ENCODE measurements at places on chromosomes 11 and 22. TPM values are rescaled to one million over a fixed set of nuclear protein-coding genes. Genes with fewer than 3 reads are reported as not detected.

- no peak for DNase-seq
Observed at GRCh38 chr11:126456783-126457542, 101.5 kb downstream of the ST3GAL4 start.

GRCh38 chr11:8998017-8998416 is 5.8 kb downstream of the NRIP3 start:
- no peak for DNase-seq

The APOA4 gene
- not detected for total RNA-seq

- no peak for DNase-seq
Observed at GRCh38 chr22:17429516-17429915, 60.3 kb downstream of the CECR2 start.

- DNase-seq, result no peak
Observed at GRCh38 chr11:13721760-13722159, 53.3 kb downstream of the FAR1 start.

The CSF2RB gene
- total RNA-seq, result 0.48 TPM

DNA sequence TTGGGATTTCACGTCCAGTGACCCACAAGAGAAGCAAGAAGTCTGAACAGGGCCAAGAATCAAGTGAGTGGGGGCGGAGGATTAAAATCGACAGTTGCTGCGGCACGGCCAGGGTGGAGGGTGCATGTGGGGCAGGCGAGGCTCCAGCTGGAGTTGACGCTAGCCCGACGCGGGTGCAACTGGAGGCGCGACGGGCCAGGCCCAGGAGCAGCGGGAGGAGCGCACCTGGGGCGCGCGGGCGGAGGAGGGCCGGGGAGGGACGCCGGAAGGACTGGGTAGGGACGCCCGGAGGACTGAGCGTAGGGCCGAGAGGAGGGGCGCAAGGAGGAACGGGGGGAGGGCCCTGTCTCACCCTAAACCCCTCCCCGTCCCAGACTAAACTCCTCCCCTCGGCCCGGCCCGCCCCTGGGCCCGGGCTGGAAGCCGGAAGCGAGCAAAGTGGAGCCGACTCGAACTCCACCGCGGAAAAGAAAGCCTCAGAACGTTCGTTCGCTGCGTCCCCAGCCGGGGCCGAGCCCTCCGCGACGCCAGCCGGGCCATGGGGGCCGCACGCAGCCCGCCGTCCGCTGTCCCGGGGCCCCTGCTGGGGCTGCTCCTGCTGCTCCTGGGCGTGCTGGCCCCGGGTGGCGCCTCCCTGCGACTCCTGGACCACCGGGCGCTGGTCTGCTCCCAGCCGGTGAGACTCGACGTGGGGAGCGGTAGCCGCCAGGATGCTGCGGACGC is at the start of gene IL17RA:
Gene IL17RA (plus strand): TSS at position 447 of the 723 bp plus-strand sequence. CDS start 92 bp downstream, at position 539.
- peak; percentile 96 for DNase-seq

The B3GAT1 gene
- total RNA-seq, result 0.22 TPM

GRCh38 chr22:35498026-35498800 is 42.4 kb upstream of the RASD2 start:
- no peak for DNase-seq

The OR51F1 gene
- not detected for total RNA-seq

The VPREB1 gene
- total RNA-seq, result not detected

The ARHGAP32 gene
- total RNA-seq, result 3.7 TPM

- no peak for DNase-seq
Observed at GRCh38 chr11:126212089-126212660, 593 bp downstream of the FAM118B start.

DNA sequence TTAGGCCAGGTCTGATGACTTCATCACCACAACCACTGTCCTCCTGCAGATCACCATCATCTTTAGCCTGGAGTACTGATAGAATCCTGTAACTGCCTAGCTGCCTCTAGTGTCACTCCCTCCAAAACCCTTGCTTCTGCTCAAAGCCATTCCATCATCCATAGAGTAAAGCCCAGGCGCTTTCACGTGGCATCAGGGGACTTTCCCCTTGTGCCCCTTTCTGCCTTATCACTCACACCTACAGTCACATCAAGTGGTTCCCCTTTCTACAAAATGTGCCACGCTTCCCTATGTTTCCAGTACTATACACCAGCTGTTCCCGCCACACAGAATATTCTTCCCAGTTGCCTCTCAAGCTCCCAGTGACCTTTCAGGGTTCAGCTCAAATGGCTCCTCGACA is 75.9 kb downstream of the MN1 start:
- no peak for DNase-seq

DNA sequence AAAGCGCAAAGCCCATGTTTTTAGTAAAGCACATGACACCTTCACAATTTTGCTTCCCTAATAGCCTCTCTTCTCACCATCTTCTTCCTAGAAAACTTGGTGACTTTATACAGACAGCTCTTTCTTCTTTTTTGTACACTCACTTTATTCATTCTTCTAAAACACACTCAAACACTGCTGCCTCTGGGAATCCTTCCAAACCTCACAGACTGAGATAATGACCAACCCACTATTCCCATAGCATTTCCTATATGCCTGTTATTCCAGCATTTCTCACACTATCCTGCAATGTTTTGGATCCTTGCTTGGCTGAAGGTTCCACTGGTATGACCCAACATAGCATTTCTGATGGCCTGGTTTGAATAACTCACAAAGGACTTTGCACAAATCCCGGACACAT is 442.1 kb upstream of the CCDC90B start:
- no peak for DNase-seq

DNA sequence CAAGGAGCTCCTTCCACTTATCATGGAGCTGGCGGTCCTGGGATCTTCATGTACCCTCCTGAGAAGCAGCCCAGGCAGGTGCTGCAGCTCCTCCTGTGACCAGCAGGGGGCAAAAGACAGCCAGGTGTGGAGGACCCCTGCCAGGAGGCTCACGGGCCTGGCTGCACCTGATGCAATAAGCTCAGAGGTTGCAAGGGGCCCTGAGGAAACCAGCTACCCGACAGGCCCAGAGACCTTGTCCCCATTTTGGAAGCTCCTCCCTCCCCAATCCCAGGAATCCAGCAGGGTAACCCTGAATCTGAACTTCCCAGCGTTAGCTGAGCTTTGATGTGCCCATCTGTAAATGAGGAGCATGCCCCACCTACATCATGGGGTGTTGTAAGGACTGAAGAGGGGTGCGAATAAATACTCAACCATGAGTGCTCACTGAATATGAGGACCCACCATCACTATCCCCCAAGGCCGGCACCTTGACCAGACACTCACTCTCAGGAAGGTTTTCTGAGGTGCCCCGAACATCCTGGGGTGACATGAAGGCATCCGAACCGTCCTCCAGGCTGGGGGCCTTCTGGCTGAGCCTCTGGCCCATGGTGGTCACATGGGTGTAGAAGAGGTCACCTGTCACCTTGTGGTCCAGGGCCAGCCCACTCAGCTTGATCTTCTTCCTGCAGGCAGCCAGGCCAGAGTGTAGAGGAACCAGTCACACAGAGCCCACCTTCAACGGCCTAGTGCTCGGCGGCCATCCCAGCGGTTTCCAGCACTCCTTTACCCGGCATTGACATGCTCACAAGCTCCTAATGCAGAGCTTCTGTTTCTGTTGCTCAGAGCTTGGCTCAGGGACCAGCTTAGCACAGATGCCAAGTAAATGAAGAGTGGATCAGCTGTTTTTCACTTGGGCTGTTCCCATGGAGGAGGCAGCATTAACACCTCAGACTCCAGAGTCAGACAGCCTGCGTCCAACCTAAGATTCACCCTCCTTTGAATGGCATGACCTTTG is 21.7 kb downstream of the SLC43A1 start:
- peak; percentile 87 for DNase-seq

The LRRC4C gene
- total RNA-seq, result not detected

DNA sequence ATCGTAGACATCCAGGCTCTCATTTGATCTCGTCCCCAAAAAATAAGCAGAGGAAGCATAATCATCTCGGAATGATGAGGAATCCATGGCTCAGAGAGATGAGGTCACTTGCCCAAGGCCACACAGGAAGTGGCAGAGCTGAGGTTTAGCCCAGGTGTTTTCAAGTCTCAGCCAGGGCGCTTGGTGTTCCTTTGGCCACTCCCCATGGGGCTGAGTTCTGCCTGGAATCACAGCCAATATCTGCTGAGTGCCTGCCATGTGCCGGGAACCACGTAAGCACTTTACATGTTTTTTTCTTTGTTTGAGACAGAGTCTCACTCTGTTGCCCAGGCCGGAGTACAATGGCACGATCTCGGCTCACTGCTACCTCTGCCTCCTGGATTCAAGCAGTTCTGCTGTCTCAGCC is 29.5 kb upstream of the MYH9 start:
- peak; percentile 44 for DNase-seq

GRCh38 chr11:60208951-60209350 is 26.1 kb upstream of the MS4A6A start:
- no peak for DNase-seq

The TSPAN32 gene
- total RNA-seq, result 5.5 TPM

DNA sequence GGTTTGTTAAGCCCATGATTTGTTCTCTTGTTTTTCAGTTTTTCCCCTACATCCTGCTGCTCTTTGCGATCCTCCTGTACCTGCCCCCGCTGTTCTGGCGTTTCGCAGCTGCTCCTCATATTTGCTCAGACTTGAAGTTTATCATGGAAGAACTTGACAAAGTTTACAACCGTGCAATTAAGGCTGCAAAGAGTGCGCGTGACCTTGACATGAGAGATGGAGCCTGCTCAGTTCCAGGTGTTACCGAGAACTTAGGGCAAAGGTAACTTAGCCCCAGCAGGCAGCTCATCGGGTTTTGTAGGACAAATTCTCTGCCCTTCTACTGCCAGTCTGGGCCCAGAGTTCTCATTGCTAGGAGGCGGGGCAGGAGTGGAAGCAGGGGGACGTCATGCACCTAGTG is 49.7 kb downstream of the PANX1 start:
- DNase-seq, result no peak

GRCh38 chr11:121655537-121656327 is 203.0 kb upstream of the SORL1-AS1 start:
- peak; percentile 81 for DNase-seq

- no peak for DNase-seq
Observed at GRCh38 chr22:19040888-19041703, 81.1 kb downstream of the DGCR2 start.

- DNase-seq, result no peak
Observed at GRCh38 chr22:30825711-30826505, 131.2 kb downstream of the OSBP2 start.

- DNase-seq, result no peak
Observed at GRCh38 chr11:41612415-41612814, 153.0 kb upstream of the LRRC4C start.

The APOBEC3G gene
- 108 TPM for total RNA-seq

DNA sequence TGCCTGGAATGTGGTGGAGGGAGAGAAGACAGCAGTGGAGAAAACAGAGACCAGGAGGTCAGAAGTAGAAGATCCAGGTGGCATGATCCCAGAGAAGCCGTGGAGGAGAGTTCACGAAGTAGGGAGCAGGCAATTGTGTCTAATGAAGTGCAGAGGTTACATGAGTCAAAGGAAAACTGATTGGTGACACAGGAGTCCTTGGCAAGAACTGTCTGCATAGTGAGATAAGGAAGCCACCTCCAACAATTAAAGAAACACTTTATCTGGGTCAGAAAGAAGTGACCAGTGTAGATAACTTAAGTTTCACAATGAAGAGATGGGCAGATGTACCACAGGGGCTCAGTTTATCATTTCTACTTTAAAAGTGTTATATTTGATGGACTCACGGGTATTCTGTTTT is 57.0 kb upstream of the PTH start:
- no peak for DNase-seq

- peak; percentile 24 for DNase-seq
Observed at GRCh38 chr11:9575260-9576240, 2.1 kb downstream of the WEE1 start.

The CDC42BPG gene
- total RNA-seq, result 0.69 TPM

DNA sequence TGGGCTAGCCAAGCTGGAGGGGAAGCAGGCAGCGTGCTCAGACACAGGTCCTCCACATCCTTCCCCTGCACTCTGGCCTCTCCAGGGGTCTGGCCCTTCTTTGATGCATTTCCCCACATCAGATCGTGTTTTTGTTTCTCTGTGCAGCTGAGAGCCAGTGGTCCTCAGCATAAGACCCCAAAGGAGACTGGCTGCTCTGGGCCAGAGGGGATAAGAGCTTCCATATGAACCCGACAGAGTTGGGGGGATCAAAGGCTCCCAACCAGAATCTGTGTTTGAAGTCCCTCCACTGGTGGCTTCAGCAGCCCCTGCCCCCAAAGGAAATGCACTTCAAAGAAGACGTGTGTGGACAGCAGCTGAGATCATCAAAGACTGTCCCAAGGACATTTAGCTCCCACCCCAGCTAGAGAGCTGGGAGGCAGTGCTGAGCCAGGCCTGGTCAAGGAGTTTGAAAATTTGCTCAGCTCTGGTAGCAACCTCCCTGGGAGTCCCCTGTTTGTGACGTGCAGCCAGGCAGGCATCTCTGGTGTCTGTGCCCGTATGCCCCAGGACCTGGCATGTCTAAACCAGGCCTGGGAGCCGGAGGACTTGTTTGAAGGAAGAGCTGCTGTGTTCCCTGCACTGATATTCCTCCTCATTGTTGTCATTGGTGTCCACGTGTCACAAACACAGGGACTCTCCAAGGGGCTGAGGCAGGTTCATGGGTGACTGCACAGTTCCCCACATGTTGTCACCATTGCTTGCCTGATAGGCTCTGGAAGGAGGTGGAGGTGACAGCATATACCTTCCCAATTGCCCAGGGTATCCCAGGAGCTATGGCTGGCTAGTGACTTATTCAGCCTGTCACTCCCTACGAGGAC is 99.0 kb downstream of the AMOTL1 start:
- DNase-seq, result no peak

GRCh38 chr11:41267451-41267850 is 192.0 kb downstream of the LRRC4C start:
- DNase-seq, result no peak

DNA sequence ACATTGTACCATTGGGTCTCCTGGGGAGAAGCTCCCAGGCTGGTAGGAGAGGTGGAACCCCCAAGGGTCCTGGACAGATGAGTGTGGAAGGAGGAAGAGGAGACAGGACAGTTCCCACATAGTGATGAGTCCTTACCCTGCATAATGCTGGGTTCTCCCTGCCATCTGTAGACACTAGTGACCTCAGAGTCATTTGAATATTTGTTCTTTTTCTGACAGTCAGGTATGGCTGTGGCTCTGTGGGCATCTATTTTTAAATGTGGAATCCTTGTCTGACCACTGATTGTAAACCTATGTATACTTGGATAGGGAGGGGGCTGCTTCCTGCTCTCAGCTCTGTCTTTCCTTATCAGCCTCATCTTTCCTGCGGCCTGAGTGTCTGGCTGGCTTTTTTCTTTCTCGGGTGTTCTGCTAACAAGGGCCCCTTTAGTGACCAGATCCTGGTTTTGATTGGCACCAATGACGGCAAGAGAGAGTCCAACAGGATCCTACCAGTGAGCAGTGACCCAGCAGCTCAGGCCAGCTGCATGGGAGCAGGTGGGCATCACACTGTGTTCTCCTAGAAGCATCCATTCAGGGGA is 2.6 kb upstream of the SLC5A1 start:
- no peak for DNase-seq

The SPI1 gene
- total RNA-seq, result not detected

GRCh38 chr22:23079240-23079768 is 9.0 kb downstream of the GNAZ start:
- no peak for DNase-seq

DNA sequence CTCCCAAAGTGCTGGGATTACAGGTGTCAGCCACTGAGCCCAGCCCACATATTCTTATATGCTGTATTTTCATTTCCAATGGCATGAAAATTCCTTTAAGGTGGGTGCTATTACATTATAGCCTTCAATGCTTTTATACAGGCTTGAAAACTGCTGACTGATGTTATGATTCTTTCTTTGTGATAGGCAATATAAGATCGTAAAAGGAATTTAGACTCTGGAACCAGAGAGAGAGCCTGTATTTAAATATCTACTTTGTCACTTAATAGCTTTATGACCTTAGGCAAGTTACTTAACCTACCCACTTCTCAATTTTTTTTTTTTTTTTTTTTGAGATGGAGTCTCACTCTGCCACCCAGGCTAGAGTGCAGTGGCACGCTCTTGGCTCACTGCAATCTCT is 26.2 kb downstream of the AGBL2 start:
- DNase-seq, result no peak

Measured in activated CD4-positive, alpha-beta memory T cell treated with anti-CD3 and anti-CD28 coated beads for 36 hours (primary cell).